Fibroblast of upper back skin (primary cell): ENCODE measurements at places on chromosomes 7 and 10.

DNA sequence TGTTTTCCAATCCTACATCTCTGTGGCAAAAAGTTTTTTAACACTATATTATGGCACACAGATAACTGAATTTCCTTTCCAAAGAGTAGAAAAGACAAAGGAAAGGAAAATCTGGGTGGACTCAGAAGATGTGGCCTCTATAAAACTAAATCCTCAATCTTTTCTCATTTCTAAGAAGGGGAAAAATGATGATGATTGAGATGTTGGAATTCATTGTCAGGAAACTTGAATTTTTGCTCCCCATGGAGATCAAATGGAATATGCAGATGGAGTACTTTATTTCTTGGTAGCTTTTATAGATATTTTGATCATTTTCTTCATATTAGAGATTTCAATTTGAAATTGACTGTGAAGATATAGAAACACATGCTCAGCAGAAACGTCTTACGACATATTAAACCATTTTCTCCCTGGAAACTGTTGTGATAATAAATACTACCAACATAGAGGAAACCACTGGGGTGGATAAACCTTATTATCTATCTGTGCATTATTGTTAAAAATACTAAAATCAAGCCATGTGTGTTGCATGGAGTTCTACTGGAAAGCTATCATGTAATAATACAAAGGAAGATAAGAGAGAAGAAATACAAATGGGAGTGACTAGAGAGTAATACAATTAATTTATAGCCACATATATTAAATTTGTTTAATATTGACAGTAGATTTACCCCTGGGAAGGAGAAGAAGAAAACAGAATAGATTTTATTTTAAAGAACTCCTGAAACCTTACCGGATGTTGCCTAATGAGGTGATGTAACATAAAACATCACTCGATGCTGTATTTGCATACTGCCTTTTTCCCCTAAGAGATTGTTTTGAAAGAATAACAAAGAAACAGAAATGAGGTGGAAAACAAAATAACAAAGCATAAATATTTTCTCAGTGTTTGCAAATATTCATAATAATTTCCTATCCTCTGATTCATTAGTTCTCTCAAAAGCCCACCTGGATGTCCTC is 931.2 kb upstream of the C7orf33 start:
- no peak for DNase-seq

DNA sequence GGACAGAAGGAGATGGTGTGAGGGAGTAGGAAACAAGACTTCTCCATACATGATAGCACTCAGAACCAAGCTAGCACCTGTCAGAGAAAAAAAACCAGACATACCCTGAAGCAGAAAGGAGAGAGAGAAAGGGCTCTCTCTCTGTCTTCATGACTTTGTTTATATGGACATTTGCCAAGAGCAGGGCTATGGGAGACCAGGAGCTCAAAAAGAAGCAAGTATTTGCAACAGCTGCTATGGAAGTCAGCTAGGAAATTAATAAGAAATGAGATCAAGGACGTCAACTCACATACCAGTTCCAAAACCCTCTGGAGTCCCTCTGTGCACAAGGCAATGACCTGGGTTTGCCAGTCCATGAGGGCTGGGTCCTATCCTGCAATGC is 111.6 kb downstream of the SGMS1 start:
- DNase-seq: no peak

GRCh38 chr10:74585231-74586087 is 240.9 kb upstream of the KAT6B start:
- no peak for DNase-seq

DNA sequence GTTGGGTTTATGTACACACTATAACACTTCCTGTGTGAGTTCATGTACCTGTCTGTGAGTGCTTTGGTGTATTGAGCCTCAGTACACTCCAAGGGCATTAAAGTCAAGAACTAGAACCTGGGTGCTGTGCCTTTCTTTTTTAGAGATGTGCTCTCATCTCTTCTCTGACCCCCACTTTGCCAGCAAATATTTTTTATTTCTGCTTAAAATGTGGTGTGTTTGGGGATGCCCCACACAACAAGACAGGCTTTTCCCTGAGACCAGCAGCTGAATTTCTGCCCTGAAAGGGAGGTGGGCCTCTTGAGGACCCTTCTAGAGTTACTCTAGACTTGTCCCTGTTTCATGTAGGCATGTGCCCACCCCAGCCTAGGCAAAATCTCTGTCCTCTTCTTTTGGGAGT is 14.3 kb downstream of the KCTD7 start:
- no peak for DNase-seq

- no peak for DNase-seq
Observed at GRCh38 chr10:28997734-28998133, 291.1 kb upstream of the LYZL1 start.

DNA sequence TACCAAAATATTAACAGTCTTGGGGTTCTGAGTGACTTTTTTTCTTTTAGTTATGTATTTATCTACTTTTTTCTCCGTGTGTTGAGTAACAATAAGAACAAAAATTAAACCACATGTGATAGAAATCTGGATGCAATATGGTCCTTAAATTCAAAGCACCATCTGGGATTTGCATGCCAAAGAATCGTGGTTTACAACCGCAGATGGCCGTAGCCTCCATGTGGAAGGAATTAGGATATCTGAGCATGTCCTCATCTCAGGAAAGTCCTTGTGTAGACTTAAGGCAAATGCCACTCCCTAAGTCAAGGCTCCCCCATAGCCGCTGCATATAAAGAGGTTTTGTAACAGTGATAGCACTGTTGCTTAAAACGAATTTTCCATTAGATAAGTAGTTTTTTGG is 304.0 kb downstream of the ZEB1 start:
- peak; percentile 98 for DNase-seq

DNA sequence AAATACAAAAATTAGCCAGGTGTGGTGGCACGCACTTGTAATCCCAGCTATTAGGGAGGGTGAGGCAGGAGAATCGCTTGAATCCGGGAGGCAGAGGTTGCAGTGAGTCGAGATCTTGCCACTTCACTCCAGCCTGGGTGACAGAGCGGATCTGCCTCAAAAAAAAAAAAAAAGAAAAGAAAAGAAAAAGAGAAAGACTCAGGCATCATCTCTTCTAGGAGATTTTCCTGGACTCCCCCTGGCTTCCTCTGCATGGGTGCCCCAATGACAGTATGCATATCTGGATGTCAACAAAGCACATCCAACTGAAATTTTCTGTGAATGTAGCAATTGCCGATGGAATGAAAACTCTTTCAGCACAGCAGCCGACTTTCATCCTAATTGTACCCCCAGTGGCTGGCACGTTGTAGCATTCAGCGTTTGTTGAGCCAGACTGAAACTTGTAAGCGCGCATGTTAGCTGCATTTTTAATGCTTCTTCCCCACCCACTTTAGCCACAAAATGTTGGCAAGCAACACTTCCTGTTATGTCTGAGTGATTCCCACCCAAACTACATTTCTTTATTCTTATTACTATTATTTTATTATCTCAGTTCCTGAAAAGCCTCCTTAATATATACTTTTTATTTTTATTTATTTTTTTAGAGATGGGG is 70.2 kb downstream of the PRTFDC1 start:
- DNase-seq: peak; percentile 83

DNA sequence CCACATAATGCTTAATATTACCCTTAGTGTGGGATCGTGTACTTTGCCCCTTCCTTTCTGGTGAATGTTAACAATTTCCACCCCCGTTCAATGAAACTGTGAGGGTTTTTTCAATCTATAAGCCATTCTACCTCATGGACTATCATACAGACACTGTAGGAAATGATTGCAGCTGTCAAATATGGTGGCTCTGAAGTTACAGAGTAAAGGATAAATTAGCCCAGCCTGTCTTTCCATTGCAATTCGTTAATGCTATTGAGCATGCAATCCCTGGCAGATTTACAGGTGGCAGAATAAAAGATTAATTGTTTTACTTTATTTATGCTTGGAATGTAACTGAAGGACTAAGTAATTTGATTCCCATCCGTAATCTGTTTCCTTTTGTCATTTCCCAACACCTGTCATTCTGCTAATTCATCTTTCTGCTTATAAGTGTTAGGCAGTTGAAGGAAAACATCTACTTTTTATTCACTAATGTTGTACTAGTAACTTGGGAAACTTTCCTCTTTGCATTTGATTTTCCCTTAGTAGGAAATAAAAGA is 1211.6 kb upstream of the LRRN3 start:
- no peak for DNase-seq
